ENCODE measurements at places on chromosomes 12 and 14.

DNA sequence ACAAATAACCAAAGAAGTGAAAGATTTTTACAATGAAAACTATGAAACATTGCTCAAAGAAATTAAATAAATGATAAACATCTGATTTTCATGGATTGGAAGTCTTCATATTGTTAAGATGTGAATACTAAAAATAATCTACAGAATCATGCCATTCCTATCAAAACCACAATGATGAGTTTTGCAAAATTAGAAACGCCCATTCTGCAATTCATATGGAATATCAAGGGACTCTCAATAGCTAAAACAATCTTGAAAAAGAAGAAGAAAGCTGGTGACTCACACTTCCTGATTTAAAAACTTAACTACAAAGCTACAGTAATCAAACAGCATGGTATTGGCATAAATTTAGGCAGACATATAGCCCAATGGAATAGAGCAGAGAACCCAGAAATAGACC, 40.2 kb upstream of the CCT2 start:
- no peak for DNase-seq

DNA sequence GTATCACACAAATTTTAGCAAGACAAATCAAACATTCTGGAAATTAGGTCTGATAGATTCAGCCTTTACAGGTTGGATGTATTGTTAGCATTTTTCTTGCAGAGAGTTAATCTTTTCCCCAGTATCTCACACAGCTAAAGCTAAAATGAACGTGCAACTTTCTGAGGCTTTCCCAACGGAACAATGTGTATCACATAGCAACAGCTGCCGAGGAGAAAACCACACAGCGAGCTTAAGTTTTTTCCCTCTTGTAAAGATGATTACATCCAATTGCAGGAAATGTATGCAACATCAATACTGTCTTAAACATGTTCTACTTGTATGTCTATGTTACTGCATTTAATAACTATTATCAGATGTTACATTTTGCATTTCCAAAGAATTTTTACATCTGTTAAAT, 182.2 kb downstream of the CCDC59 start:
- DNase-seq: no peak

DNA sequence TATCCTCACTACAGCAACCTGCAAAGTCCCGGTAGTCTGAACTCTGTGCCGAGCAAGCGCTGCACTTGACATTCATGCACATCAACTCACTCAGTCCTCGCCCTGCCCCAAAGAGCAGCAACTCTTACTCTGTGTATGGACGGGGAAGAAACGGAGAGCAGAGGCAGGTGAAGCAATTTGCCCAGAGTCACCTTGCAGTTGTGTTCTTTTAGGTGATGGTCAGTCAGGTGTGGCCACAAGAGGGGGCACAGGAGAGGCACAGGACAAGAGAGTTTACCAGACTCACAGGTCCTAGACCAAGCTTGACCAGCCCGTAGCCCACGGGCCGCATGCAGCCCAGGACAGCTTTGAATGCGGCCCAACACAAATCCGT, 39.1 kb downstream of the TSPAN11 start:
- no peak for DNase-seq

DNA sequence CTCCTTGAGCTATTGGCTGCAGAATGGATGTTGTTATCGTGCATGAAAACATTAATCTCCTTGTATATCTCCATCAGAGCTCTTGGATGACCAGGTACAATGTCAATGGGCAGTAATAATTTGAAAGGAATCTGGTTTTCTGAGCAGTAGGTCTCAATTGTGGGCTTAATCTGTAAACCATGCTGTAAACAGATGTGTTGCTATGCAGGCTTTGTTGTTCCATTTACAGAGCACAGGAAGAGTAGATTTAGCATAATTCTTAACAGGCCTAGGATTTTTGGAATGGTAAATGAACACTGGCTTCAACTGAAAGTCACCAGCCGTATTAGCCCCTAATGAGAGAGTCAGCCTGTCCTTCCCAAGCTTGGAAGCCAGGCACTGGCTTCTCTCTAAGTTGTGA, 50.4 kb downstream of the ATG14 start:
- no peak for DNase-seq

DNA sequence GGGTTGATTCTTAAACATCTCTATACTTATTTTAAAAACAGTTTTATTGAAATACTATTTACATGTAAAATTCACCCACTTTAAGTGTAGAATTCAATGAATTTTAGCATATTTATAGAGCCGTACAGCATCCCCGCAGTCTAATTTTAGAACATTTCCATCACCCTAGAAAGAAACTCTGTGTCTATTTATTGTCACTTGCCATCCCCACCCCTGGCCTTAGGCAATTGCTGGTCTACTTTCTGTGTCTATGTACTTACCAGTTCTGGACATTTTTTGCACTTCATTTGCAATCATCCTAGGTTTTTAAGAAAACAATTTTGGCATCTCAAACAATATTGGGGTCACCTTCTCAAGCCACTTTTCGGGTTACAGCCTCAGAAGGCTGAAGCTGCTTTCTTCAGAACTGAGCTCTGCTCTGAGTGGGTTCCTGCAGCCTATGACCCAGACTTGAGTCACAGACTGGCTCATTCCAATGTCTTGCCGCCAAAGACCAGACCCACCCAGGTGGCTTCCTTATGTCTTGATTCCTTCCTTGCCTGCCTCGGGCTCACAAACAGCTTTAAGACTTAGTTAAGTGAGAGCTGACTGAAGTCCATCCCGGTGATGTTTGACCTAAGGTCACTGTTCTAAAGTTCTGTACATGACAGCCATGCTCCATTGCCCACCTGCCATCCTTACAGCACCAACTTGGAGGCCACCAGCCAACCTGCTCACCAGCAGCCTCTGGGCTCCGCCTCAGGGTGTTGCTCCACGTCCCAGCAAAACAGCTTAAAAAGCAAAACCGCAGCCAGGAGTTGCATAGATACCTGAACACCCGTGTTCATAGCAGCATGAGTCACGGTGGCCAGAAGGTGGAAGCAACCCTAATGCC, 131.5 kb downstream of the CHST11 start:
- no peak for DNase-seq

- DNase-seq: peak; percentile 59
Measured at GRCh38 chr12:65881348-65881961, 57.2 kb downstream of the HMGA2 start.
